ENCODE measurements at places on chromosomes 13 and 19. TPM values are rescaled to one million over a fixed set of nuclear protein-coding genes. Genes with fewer than 3 reads are reported as not detected.

Gene UBE2L5
- total RNA-seq = not detected

Gene GJB6
- total RNA-seq = not detected

Gene VSTM2B
- total RNA-seq = not detected

Gene KMT2B
- 7.5 TPM for total RNA-seq

Gene PTPRS
- total RNA-seq = 117 TPM

Gene ZNF878
- not detected for total RNA-seq

Gene CCDC70
- total RNA-seq = not detected

Gene KIR2DL4
- not detected for total RNA-seq

Gene INTS6
- 60.2 TPM for total RNA-seq

Gene ZNF181
- total RNA-seq = 16.0 TPM

Gene FGF21
- total RNA-seq = not detected

Gene ZNF625
- 11.2 TPM for total RNA-seq

Gene GPC5
- total RNA-seq = 0.11 TPM

Gene HSPH1
- total RNA-seq = 79.6 TPM

Gene TEAD2
- total RNA-seq = 13.7 TPM

Gene FCER2
- total RNA-seq = not detected

Gene IGFL3
- not detected for total RNA-seq

Gene TTC9B
- not detected for total RNA-seq

Gene ASF1B
- 24.0 TPM for total RNA-seq

Gene UPK1A
- not detected for total RNA-seq

Gene SYT5
- 0.12 TPM for total RNA-seq

Gene ONECUT3
- total RNA-seq = not detected

Gene BABAM1
- 80.6 TPM for total RNA-seq
